ENCODE measurements at places on chromosomes 5 and 9. TPM values are rescaled to one million over a fixed set of nuclear protein-coding genes. Genes with fewer than 3 reads are reported as not detected.

Gene POLR3G
- 23.4 TPM for total RNA-seq

Gene SLC2A6
- total RNA-seq = 48.2 TPM

Gene CDKN2B
- total RNA-seq = 0.05 TPM

Gene INSYN2B
- 0.28 TPM for total RNA-seq

Gene IFNK
- total RNA-seq = not detected

Gene PTAR1
- total RNA-seq = 26.0 TPM

Gene CCDC127
- 8.1 TPM for total RNA-seq

Gene PCAT7
- total RNA-seq = 0.59 TPM

Gene PPP2R2B
- total RNA-seq = 8.8 TPM

- H3K4me1 ChIP-seq = no peaks in the 10 kb centered on the region
- H3K4me3 ChIP-seq = no peak overlapping the region
- H3K27ac ChIP-seq = no peak overlapping the region
- no peaks in the 10 kb centered on the region for H3K27me3 ChIP-seq
- H3K36me3 ChIP-seq = peaks cover 5% of the 10 kb centered on the region
Observed at GRCh38 chr9:132641216-132641615, 28.6 kb downstream of the DDX31 start.

GRCh38 chr5:27797220-27797619 lies 758.8 kb upstream of the CDH9 start:
- H3K36me3 ChIP-seq = no peaks in the 10 kb centered on the region
- no peak for DNase-seq
- H3K27me3 ChIP-seq = no peaks in the 10 kb centered on the region
- H3K27ac ChIP-seq = no peak overlapping the region
- H3K4me3 ChIP-seq = no peak overlapping the region

GRCh38 chr9:69583645-69584234 lies 88.4 kb downstream of the APBA1 start:
- no peaks in the 10 kb centered on the region for H3K27me3 ChIP-seq
- H3K4me1 ChIP-seq = no peaks in the 10 kb centered on the region
- no peaks in the 10 kb centered on the region for H3K36me3 ChIP-seq
- H3K4me3 ChIP-seq = no peak overlapping the region
- H3K27ac ChIP-seq = no peak overlapping the region
- no peak for DNase-seq

DNA sequence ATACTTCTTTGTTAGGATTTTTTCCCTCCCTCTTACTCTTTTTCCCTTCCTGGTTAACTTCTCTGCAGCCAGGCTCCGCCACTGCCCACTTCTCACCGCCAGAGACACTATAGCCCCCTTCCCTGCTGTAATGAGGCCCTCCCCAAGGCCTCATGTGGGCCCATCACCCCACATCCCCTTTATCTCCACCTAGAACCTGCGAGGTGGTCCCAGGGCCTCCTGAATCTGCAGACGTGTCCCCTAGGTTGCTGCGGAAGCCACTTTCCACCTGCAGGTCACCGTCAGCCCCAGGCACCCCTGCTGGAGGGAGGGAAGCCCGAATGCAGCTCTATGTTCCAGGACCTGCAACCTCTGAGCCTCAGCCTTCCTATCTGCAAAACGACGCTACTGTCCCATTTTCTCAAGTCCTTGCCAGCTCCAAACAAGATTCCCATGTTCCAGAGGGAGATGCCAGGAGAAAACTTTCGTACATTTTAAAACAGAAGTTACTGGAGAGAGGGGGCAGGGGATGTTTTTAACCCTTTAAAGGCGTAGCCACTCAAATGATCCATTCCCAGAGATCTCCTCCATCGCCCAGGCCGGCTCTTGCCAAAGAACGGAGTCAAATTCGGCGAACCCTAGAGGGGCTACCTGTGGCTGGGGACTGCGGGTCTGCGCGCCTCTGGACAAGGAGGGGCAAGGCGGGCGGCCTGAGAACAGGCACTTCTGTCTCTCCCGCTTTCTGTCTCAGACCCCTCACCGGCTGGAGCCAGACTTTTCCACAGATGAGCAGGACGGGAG lies 929 bp downstream of the SH3PXD2B start:
- H3K4me3 ChIP-seq = peak overlapping the region; percentile 84
- no peak for DNase-seq
- peak overlapping the region; percentile 91 for H3K27ac ChIP-seq
- H3K4me1 ChIP-seq = peaks cover 49% of the 10 kb centered on the region

DNA sequence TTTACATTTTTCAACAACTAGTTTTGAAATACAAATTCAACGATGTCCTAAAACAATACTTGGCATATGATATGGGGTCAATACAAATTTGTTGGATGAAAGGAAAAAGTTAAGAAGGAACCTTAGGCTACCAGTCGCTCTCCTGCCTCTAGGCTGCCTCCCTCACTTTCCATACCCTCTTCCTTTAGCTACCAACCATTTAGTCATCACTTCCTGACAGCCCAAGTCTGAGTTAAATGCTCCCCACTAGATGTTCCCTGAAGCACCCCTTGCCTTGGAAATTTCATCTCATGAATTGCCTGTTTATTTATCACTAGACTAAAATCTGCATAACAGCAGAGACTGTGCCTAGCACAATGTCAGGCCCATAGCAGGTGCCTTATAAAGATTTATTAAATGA lies 2.7 kb upstream of the LARS1 start:
- H3K4me3 ChIP-seq = no peak overlapping the region
- H3K27me3 ChIP-seq = no peaks in the 10 kb centered on the region
- no peaks in the 10 kb centered on the region for H3K36me3 ChIP-seq
- no peaks in the 10 kb centered on the region for H3K4me1 ChIP-seq

- H3K4me3 ChIP-seq = no peak overlapping the region
- DNase-seq = no peak
- H3K27ac ChIP-seq = no peak overlapping the region
Observed at GRCh38 chr5:119255571-119256356, 100.1 kb upstream of the TNFAIP8 start.

DNA sequence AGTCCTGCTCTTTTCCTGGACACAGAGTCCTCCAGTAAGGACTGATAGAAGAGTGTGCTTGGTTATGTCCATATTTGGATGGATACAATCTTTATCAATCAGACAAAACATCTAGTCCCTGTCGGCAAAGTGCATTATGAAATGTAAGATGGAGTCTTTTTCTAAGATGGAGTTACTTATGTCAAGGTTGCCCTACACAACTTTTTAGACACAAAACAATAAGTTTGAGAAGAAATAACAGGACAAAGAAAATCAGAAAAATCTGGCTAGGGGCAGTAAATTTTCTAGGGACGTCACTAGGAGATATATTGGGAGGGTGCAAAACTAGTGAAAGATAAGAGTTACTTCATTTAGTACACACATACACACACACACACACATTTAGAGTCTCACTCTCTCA lies 23.3 kb upstream of the SUB1 start:
- no peak overlapping the region for H3K4me3 ChIP-seq
- no peaks in the 10 kb centered on the region for H3K4me1 ChIP-seq
- DNase-seq = no peak
- H3K36me3 ChIP-seq = no peaks in the 10 kb centered on the region

DNA sequence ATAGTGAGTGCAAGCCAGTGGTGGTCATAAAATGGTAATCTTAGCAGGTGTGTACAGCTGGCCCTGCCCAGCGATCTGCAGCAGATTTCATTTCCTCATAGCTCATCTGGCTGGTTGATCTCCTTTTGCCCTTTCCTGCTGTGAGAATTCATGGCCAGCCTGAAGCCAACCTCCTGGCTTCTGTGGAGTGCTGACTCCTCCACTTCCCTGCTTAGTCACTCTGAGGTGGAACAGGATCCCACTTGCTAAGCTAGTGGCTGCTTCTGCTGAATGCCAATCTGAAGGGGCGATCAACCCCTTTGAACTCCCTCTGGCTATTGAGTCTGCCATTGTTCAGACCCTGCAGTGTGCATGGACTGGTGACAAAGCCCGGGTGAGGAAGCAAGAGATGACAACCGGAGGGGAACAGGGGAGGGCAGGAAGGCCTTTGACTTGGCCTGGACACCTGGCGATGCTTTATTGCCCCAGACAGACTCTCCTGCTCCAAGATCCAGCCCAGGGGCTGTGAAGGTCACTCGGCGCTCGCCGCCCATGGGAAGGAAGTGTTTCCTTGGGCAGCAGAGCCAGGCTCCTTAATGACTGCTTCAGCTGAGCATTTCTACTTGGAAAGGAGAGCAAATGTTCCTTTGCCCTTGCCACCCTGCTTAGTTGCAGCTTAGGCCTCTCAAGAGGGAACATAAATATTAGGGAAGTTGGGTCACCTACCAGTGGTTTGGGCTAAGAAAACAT lies 341.1 kb downstream of the ZSWIM6 start:
- H3K27ac ChIP-seq = no peak overlapping the region
- H3K4me1 ChIP-seq = no peaks in the 10 kb centered on the region
- H3K27me3 ChIP-seq = peaks cover 3% of the 10 kb centered on the region

DNA sequence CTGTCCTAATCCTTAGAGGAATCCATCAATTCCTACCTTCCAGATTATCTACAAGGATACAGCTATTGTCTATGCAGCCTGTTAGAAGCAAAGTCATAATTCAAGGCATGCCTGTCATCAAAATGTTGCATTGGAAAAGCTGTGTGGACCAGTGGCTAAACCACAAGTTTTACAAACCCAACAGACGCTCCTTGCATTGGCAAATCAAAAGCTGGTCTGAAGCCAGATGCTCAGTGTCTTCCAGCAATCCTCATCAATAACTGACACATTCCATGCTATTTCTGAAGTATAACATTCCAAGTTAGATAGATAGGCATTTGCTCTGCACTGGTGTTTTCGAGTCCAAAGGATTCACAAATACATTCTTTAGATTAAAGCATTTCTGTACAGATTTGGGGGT lies 213.6 kb downstream of the EBF1 start:
- no peaks in the 10 kb centered on the region for H3K36me3 ChIP-seq
- DNase-seq = no peak
- no peak overlapping the region for H3K27ac ChIP-seq
- H3K4me1 ChIP-seq = no peaks in the 10 kb centered on the region

DNA sequence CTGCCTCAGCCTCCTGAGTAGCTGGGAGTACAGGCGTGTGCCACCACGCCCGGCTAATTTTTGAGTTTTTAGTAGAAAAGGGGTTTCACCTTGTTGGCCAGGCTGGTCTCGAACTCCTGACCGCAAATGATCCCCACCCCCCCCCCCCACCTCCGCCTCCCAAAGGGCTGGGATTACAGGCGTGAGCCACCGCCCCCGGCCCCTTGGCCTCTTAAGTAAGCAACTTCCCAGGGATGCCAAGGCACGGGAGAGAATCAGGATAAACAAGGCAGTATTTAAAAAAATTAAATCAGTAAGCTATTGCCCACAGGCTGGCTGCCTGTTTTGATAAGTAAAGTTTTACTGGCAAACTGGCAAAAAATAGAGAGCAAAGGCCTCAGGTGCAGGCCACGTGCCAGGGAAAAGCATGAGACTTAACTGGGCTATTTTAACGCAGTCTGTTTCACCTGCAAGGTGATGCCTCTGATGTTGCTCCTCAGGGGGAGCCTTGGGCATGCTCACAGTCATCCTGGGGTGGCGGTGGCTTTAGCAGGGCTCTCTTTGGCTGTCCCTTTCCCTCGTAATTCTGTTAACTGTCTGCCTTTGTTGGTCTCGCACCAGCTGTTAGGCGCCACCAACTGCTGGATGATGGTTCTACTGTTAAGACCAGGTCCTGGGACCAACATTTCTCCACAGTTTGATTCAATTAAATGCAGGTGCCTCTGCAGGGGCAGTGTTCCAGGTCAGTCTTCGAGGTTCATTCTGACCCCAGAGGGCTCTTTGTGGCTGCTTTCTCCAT lies 19.4 kb upstream of the RNF130 start:
- peak overlapping the region; percentile 68 for H3K27ac ChIP-seq
- no peaks in the 10 kb centered on the region for H3K27me3 ChIP-seq
- H3K36me3 ChIP-seq = no peaks in the 10 kb centered on the region
- no peak for DNase-seq
- peaks cover 6% of the 10 kb centered on the region for H3K4me1 ChIP-seq

DNA sequence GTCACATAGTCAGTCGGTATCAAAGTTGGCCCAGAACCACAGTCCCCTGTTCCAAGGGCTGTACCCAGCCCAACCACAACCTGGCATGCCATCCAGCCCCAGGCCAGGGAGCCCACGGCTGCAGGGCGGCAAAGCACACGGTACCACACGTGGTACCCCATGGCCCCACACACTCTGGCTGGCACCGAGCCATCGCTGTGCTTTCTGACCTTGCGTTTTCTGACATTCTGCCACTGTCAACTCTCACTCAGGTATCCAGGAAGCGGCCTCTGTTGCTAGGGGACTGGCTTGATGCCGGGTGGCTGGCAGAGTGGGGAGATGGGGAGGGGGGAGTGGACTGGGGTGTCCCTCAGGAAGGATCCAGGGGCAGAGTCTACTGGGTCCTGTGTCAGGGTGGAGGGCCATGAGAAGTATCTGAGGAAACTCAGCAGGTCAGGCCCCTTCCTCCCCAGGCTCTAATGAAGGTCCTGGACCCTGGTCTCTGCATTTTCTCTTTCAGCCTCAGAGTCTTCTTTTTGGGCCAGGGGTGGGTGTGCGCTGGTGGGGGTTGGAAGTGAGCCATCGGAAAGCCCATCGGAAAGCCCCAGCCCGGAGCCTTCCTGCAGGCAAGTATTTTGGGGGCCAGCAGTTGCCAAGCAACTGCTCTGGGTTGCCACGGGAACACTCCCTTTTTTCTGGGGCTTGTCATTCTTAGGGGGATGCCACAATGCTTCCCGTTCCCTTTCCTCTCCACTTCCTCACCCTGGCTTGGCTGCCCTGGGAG lies 21.0 kb upstream of the RALGDS start:
- H3K27ac ChIP-seq = peak overlapping the region; percentile 34
- DNase-seq = no peak
- peaks cover 47% of the 10 kb centered on the region for H3K4me1 ChIP-seq
- H3K4me3 ChIP-seq = no peak overlapping the region

GRCh38 chr5:127848098-127848497 lies 144.9 kb downstream of the CCDC192 start:
- DNase-seq = no peak
- H3K27me3 ChIP-seq = no peaks in the 10 kb centered on the region
- H3K27ac ChIP-seq = no peak overlapping the region
- no peaks in the 10 kb centered on the region for H3K36me3 ChIP-seq
- H3K4me1 ChIP-seq = no peaks in the 10 kb centered on the region
- H3K4me3 ChIP-seq = no peak overlapping the region

DNA sequence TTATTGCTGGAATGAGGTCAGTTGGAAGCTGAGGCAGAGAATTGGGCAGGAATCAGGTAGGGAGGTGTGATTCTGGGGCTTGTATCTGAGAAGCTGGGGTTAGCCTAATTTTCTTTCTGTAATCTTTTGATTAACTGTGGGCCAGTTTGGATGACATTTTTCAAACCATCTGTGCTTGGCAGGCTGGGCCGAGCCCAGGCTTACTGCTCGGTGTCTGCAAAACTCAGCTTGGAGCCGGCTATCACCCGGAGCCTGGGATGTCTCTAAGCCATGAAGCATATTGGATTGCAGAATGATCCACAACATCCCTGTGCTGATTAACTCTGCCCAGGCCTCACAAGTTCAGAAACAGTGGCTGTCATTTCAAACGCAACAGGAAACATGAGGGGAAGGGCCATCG lies 26.5 kb downstream of the KCNMB1 start:
- no peak overlapping the region for H3K4me3 ChIP-seq
- H3K36me3 ChIP-seq = no peaks in the 10 kb centered on the region
- peaks cover 1% of the 10 kb centered on the region for H3K27me3 ChIP-seq
- H3K4me1 ChIP-seq = no peaks in the 10 kb centered on the region
- H3K27ac ChIP-seq = no peak overlapping the region

Data from Panc1 (cell line).